ENCODE measurements at places on chromosomes 2 and 18. TPM values are rescaled to one million over a fixed set of nuclear protein-coding genes. Genes with fewer than 3 reads are reported as not detected.

MYO5B gene
- 28.3 TPM for total RNA-seq

ALPP gene
- total RNA-seq, result 4.9 TPM

D2HGDH gene
- 35.4 TPM for total RNA-seq

GPR55 gene
- total RNA-seq, result not detected

SERPINB7 gene
- not detected for total RNA-seq

CD8A gene
- 1.6 TPM for total RNA-seq

GNLY gene
- not detected for total RNA-seq

GDF7 gene
- 1.7 TPM for total RNA-seq

MGAT4A gene
- 72.3 TPM for total RNA-seq

CENPO gene
- 58.3 TPM for total RNA-seq

TMEM18 gene
- 16.5 TPM for total RNA-seq

STK36 gene
- total RNA-seq, result 44.1 TPM

ZBTB7C gene
- total RNA-seq, result 0.39 TPM
